Activated T-cell treated with anti-CD3 and anti-CD28 coated beads, Interleukin-2, amount 50 U/mL, for 72 hours (primary cell): ENCODE measurements at places on chromosomes 2 and 18. TPM values are rescaled to one million over a fixed set of nuclear protein-coding genes. Genes with fewer than 3 reads are reported as not detected.

DNA sequence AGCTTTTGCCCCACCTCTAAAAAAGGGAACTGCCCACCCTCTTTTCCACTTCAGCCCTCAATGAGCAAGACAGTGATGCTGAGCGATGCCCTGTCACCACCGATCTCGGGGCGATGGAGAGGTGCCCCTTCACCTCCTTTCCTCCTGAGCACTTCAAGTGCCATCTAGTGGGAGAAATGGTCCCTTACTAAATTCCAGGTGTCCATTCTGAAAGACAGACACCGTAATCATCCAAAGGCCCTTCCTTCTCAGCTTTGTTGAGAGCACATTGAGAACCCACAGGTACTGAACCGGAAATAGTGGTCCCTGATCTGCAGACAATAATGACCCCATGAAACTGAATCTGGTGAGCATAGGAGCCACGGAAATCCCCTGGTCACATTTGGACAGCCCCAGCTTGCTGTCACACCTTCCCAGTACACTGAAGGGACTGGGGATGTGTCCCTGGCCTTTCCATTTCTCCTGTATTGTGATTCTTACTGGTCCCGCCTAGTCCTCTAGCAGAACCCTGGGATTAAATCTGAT lies 38.5 kb downstream of the KCTD18 start:
- peak overlapping the region; percentile 13 for H3K4me3 ChIP-seq
- H3K27ac ChIP-seq, result peak overlapping the region; percentile 72
- peak; percentile 52 for DNase-seq
- no peaks in the 10 kb centered on the region for H3K27me3 ChIP-seq

DNA sequence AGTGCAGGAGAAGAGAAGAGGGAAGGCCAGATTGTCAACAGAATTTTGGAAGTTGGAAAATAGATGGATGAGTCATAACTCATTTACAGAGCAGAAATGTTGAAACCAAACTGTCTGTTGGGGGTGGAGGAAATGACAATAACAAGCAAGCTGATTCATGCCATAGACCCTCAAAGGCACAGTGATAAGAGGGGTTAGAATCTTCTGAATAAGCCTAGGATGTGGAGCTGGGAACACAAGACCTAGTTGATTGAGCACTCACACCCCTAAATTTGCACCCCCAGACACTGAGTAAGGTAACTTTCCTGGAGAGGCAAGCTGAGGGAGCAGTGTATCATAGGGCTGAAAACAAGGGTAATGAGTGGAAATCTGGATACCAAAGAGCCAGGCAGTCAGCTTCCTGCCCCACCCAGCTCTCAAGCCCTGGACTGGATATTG lies 141.4 kb downstream of the SCG2 start:
- no peak overlapping the region for H3K4me3 ChIP-seq
- no peak for DNase-seq
- H3K27ac ChIP-seq, result no peak overlapping the region
- no peaks in the 10 kb centered on the region for H3K4me1 ChIP-seq
- H3K36me3 ChIP-seq, result no peaks in the 10 kb centered on the region
- H3K27me3 ChIP-seq, result no peaks in the 10 kb centered on the region

DNA sequence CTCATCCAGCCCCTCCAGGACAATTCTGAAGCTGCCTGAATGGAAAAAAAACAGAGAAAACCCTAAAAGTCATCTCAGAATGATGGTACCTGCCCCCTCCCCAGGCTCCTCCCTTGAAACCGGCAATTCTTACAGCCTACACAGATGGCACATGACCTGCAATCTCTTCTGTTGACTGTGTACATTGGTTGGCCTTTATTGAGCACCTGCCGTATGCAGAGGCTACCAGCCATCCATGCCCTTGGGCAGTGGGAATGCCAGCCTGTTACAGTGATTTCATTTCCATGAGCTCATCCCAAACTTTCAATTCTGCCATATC lies 57.1 kb downstream of the EMX1 start:
- no peak for DNase-seq
- H3K4me1 ChIP-seq, result no peaks in the 10 kb centered on the region
- no peak overlapping the region for H3K4me3 ChIP-seq
- no peak overlapping the region for H3K27ac ChIP-seq

DNA sequence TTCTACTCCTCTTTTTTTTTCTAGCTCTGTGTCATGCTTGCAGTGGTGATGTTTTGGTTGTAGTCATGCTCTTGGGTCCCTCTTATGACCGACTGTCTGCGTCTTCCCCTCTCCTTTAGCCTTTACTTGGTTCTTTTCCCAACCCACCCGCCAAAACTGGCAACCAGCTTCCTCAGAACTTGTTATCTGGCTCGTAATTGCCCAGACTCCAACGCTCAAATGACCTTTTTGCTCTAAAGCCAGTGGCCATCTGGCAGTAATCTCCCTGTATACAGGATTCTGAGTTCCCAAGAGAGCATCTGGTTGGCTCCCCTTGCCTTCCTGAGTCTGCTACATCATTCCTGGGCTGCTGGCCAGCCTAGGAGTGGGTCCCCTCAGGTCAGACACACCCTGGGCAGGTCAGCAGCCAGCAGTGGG lies 147.2 kb downstream of the MGAT5 start:
- H3K27me3 ChIP-seq, result no peaks in the 10 kb centered on the region
- no peak overlapping the region for H3K4me3 ChIP-seq
- peaks cover 1% of the 10 kb centered on the region for H3K4me1 ChIP-seq
- no peak overlapping the region for H3K27ac ChIP-seq
- H3K36me3 ChIP-seq, result no peaks in the 10 kb centered on the region

- no peaks in the 10 kb centered on the region for H3K27me3 ChIP-seq
- DNase-seq, result no peak
- no peak overlapping the region for H3K27ac ChIP-seq
- no peak overlapping the region for H3K4me3 ChIP-seq
- H3K36me3 ChIP-seq, result no peaks in the 10 kb centered on the region
Measured at GRCh38 chr2:16121231-16121985, 181.1 kb downstream of the MYCN start.

GRCh38 chr2:189348369-189348768 lies 92.9 kb upstream of the WDR75 start:
- no peak for DNase-seq
- H3K4me3 ChIP-seq, result no peak overlapping the region
- H3K27me3 ChIP-seq, result no peaks in the 10 kb centered on the region
- H3K27ac ChIP-seq, result no peak overlapping the region

DNA sequence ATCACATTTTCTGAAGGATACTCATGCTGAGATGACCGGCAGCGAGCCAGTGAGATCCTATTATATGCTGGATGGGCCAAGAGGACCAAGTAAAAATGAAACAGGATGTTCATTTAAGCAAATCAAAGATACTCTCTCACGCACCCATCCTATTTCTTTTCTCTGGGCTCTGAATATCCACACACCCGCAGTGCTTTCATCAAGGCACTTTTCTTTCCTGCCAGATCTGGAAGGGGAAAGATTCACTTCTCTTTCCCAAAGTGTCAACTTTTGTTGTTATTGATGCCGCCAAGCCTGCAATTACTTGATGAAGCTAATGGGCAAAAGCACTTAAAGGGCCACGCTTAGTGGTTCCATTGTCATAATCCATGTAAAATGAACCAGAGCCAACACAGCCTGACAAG lies 191.9 kb upstream of the CHAC2 start:
- H3K4me1 ChIP-seq, result no peaks in the 10 kb centered on the region
- no peaks in the 10 kb centered on the region for H3K36me3 ChIP-seq
- H3K4me3 ChIP-seq, result no peak overlapping the region
- peaks cover 15% of the 10 kb centered on the region for H3K27me3 ChIP-seq

Gene ERFE
- total RNA-seq, result 0.60 TPM

Gene SULT1C2
- not detected for total RNA-seq

- no peak overlapping the region for H3K4me3 ChIP-seq
- no peaks in the 10 kb centered on the region for H3K27me3 ChIP-seq
- DNase-seq, result no peak
Measured at GRCh38 chr2:23122681-23123215, 262.2 kb upstream of the KLHL29 start.

Gene VWA3B
- total RNA-seq, result 0.21 TPM

Gene LIMS4
- 1.1 TPM for total RNA-seq

DNA sequence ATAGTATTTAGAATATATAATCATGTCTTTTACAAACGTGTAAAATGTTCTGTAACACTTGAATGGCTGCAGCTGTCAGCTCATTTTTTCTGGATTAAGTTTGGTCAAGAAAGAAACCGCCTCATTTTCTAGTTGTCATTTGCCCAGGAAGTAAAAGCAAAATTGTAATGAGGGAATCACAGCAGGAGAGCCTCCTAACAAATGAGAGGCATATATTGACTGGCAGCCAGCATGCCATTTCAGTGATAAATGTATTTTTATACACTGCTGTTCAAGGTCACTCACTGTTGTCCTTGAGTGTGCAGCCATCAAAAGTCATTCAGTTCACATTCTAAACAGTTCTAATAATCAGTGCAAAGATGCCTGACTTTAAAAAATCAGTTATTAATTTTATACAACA lies 144.3 kb upstream of the BOD1L2 start:
- no peaks in the 10 kb centered on the region for H3K36me3 ChIP-seq
- H3K27me3 ChIP-seq, result no peaks in the 10 kb centered on the region
- H3K4me3 ChIP-seq, result no peak overlapping the region
- no peak overlapping the region for H3K27ac ChIP-seq

DNA sequence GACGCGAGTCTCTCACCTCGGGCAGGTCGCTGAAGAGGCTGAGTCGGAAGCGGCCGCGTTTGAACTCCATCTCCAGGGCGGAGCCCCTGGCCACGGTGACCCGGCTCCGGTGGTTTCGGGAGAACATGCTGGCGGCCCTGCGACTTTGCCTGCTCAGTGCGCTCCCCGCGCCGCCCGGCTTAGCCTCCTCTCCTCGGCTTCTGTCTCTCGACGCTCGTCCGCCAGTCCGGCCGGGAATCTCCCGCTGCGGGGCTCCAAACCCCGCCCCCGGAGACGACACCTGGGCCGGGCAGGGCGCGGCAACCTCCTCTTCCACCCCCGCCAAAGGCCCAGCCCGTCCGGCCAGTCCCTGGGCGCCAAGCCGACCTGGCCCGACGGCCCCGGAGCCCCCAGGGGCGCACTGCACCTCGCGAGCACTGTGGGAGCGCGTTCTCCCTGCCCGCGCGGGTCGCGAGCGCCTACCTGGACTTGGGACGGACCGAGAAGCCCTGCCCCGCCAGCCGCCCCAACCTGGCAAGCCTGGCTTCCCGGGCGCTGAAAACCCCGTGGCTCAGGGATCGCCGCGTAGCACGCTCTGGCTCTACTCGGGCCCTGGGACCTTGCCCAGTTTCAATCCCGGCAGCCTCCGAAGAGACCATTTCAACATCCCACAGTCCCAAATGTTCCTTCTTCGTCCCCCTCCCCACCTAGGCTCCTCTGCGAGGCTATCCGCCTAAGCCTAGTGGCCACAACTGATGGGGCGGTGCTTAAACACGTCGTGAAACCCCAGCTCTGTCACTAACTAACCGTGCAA lies at the start of gene RTKN:
Gene RTKN, minus strand, starts transcription at position 248 of the 793 bp plus-strand sequence. Its CDS starts 121 bp downstream, at position 127.
- H3K27me3 ChIP-seq, result peaks cover 47% of the 10 kb centered on the region
- H3K4me3 ChIP-seq, result peak within 1 kb of the TSS; percentile 78
- peak within 1 kb of the TSS; percentile 40 for H3K27ac ChIP-seq
- DNase-seq, result peak; percentile 60

GRCh38 chr18:9722691-9723090 lies 14.6 kb downstream of the RAB31 start:
- no peaks in the 10 kb centered on the region for H3K4me1 ChIP-seq
- no peak for DNase-seq
- H3K36me3 ChIP-seq, result no peaks in the 10 kb centered on the region
- H3K4me3 ChIP-seq, result no peak overlapping the region
- H3K27me3 ChIP-seq, result peaks cover 23% of the 10 kb centered on the region
- H3K27ac ChIP-seq, result no peak overlapping the region

GRCh38 chr2:77161009-77161408 lies 361.2 kb downstream of the LRRTM4 start:
- H3K36me3 ChIP-seq, result peaks cover 3% of the 10 kb centered on the region
- H3K4me3 ChIP-seq, result no peak overlapping the region
- no peaks in the 10 kb centered on the region for H3K4me1 ChIP-seq
- H3K27me3 ChIP-seq, result no peaks in the 10 kb centered on the region
- DNase-seq, result no peak

Gene RGPD3
- total RNA-seq, result 0.25 TPM

DNA sequence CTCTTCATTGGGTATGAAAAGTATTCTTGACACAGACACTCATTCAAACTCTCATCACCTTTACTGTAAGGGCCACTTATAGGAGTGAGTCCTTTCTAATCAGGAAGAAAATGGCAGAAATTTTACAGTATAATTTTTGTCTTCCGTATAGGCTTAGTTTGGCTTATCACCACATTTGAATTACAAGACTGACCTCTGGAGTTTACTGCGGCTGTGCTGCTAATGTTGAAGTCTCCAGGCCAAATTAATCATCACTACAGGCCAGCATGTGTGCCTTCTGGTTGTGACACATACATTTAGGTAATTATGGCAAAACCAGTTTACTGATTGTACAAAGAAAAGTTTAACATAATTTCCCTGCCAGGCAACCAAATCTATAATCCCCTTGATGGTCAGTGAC lies 753.6 kb upstream of the GCFC2 start:
- no peaks in the 10 kb centered on the region for H3K4me1 ChIP-seq
- no peak for DNase-seq
- H3K36me3 ChIP-seq, result no peaks in the 10 kb centered on the region
- H3K27me3 ChIP-seq, result no peaks in the 10 kb centered on the region
- H3K4me3 ChIP-seq, result no peak overlapping the region

- no peak overlapping the region for H3K27ac ChIP-seq
- H3K4me1 ChIP-seq, result no peaks in the 10 kb centered on the region
- no peak overlapping the region for H3K4me3 ChIP-seq
- H3K36me3 ChIP-seq, result no peaks in the 10 kb centered on the region
Measured at GRCh38 chr2:26430826-26431225, 29.1 kb downstream of the DRC1 start.

- peaks cover 37% of the 10 kb centered on the region for H3K4me1 ChIP-seq
- peaks cover 1% of the 10 kb centered on the region for H3K36me3 ChIP-seq
- no peak overlapping the region for H3K27ac ChIP-seq
- no peak overlapping the region for H3K4me3 ChIP-seq
- DNase-seq, result no peak
Measured at GRCh38 chr2:121486191-121486790, 44.4 kb upstream of the RNU4ATAC start.

DNA sequence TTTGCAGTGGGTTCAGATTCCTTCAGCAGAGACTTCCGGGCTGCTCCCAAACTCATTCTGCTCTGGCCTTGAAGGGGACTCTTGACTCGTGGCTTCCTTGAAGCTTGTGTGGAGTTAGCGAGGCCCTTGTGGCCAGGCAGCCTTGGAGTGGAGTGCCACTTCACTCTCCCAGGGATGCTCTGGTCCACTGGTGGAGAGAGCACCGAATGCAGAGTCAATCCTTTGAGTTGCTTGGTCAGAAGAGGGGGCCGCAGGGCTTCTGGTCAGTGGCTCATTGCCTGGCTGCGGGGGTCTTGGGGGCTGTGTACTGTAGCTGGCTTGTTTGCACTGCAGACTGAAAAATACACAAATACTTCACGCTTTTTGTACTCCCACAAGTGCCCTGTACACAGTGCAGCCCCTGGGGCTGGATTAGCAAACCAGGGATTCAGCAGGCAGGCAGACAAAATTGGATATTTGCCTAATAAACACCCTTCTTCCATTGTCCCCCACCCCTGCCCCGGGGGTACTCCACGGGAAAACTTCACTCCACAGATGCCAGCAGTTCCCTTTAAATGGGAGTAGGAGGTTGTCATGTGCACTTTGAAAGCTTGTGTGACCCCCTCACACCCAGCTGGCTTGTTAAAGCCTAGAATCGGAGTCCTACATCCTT lies 3.2 kb downstream of the GLI2 start:
- H3K36me3 ChIP-seq, result no peaks in the 10 kb centered on the region
- peaks cover 75% of the 10 kb centered on the region for H3K27me3 ChIP-seq
- H3K4me1 ChIP-seq, result peaks cover 9% of the 10 kb centered on the region
- DNase-seq, result no peak
- no peak overlapping the region for H3K27ac ChIP-seq
- H3K4me3 ChIP-seq, result no peak overlapping the region
